ENCODE measurements at places on chromosomes 5 and 9. TPM values are rescaled to one million over a fixed set of nuclear protein-coding genes. Genes with fewer than 3 reads are reported as not detected.

GRCh38 chr5:56279291-56279690, 46.2 kb upstream of the ANKRD55 start:
- H3K4me1 ChIP-seq = no peaks in the 10 kb centered on the region
- no peak for DNase-seq
- H3K27ac ChIP-seq = no peak overlapping the region
- no peak overlapping the region for H3K4me3 ChIP-seq

- DNase-seq = peak; percentile 17
- no peaks in the 10 kb centered on the region for H3K27me3 ChIP-seq
- H3K4me3 ChIP-seq = no peak overlapping the region
- H3K4me1 ChIP-seq = no peaks in the 10 kb centered on the region
Measured at GRCh38 chr5:74240783-74241750, 399.5 kb downstream of the ENC1 start.

Gene SMU1
- 6.9 TPM for polyA plus RNA-seq

DNA sequence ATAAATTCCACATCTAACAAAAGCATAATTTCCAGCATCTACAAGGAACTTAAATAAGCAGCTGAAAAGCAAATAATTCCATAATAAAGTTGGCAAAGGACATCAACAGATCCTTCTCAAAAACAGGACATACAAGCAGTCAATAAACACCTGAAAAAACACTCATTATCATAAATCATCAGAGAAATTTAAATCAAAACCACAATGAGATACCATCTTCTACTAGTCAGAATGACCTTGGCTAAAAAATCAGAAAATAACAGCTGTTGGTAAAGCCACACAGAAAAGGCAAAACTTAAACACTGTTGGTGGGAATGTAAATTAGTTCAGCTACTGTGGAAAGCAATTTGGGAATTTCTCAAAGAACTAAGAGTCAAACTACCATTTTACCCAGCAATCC, 1371.1 kb upstream of the ACO1 start:
- H3K27me3 ChIP-seq = no peaks in the 10 kb centered on the region
- H3K4me3 ChIP-seq = no peak overlapping the region
- no peak overlapping the region for H3K27ac ChIP-seq
- no peaks in the 10 kb centered on the region for H3K36me3 ChIP-seq

DNA sequence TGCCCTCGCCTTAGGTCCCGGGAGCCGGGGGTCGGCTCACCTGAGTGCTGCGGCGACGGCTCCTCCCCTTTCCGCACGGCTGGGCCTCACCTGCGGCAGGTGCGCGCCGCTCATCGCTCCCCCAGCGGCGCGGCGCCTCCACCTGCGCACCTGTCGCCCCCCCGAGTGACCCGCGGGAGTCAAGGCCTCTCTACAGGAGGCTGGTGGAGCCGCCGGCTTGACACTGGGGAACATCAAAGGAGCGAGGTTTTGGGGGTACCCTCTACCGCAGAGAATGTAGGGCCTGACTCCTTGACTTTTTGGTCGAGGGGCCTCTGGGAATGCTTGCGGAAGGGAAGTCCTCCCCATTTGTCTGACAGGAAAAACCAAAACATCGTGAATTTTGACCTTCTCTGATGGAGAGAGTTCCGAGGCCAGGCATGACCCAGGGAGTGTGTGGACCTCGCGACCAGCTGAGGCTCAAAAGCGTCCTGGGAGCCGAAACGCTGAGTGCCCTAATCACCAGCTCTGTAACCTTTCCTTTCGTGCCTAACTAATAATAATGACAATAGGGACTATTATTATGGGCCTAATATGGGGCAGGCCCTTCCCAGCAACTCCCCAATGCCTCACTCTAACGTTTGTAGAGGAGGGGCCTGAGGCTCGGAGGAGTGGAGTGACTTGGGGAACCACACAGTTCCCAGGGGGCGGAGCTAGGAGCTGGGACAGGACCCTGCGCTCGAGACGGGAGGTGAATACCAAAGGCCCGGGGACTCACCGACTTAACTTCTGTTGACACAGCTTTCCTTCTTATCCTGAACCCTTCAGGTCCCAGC, 714 bp upstream of the IER5L start:
- H3K4me1 ChIP-seq = peaks cover 27% of the 10 kb centered on the region
- no peak overlapping the region for H3K4me3 ChIP-seq
- no peaks in the 10 kb centered on the region for H3K27me3 ChIP-seq
- no peak for DNase-seq
- H3K27ac ChIP-seq = no peak overlapping the region

Gene ZNF879
- polyA plus RNA-seq = 2.8 TPM

Gene NR4A3
- 10.0 TPM for polyA plus RNA-seq

DNA sequence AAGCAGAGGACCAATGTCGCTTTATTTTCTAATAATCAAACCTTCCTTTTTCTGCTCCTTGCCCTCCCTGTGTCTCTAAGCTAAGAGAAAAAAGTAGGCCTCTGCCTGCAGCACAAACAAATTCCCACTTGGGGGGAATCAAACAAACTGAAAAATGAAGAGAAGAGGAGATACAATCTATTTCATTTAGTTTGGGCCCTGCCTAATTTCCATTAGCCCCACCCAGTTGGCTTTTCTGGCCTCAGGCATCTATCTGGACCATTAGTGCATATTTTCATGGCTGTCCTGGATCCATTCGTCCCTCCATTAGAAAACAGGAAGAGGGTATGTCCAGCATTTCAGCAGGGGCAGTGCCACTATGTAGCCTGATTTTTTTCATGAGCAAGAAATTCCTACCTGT, 72.9 kb downstream of the EBF1 start:
- DNase-seq = no peak
- H3K4me1 ChIP-seq = peaks cover 1% of the 10 kb centered on the region
- H3K27ac ChIP-seq = no peak overlapping the region
- no peaks in the 10 kb centered on the region for H3K36me3 ChIP-seq
- H3K4me3 ChIP-seq = no peak overlapping the region

Gene TSSK1B
- polyA plus RNA-seq = not detected

Gene LEAP2
- 3.1 TPM for polyA plus RNA-seq

Gene HOMER1
- 0.48 TPM for polyA plus RNA-seq

GRCh38 chr9:86458191-86458855, 104.1 kb upstream of the TUT7 start:
- no peaks in the 10 kb centered on the region for H3K27me3 ChIP-seq
- no peaks in the 10 kb centered on the region for H3K36me3 ChIP-seq
- no peak overlapping the region for H3K4me3 ChIP-seq
- no peak for DNase-seq

DNA sequence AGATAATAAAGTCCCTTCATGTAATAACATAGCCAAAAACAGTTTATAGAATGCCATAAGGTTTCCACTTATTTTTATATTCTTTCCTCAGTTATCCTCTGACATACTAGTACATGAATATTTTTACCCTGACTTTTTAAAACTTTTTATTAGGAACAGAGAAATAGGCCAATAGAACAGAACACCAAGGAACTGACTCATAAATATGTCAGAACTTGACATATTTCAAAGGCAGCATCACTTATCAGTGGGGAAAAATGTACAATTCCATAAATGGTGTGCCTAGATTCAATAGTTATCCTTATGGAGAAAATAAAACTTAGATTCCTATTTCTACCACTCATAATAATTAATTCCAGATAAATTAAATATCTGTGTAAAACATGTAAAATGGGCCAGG, 9.4 kb downstream of the STARD4 start:
- no peaks in the 10 kb centered on the region for H3K27me3 ChIP-seq
- no peaks in the 10 kb centered on the region for H3K36me3 ChIP-seq
- H3K27ac ChIP-seq = no peak overlapping the region
- H3K4me1 ChIP-seq = no peaks in the 10 kb centered on the region
- no peak for DNase-seq
- H3K4me3 ChIP-seq = no peak overlapping the region

Gene DNAH5
- 0.17 TPM for polyA plus RNA-seq

DNA sequence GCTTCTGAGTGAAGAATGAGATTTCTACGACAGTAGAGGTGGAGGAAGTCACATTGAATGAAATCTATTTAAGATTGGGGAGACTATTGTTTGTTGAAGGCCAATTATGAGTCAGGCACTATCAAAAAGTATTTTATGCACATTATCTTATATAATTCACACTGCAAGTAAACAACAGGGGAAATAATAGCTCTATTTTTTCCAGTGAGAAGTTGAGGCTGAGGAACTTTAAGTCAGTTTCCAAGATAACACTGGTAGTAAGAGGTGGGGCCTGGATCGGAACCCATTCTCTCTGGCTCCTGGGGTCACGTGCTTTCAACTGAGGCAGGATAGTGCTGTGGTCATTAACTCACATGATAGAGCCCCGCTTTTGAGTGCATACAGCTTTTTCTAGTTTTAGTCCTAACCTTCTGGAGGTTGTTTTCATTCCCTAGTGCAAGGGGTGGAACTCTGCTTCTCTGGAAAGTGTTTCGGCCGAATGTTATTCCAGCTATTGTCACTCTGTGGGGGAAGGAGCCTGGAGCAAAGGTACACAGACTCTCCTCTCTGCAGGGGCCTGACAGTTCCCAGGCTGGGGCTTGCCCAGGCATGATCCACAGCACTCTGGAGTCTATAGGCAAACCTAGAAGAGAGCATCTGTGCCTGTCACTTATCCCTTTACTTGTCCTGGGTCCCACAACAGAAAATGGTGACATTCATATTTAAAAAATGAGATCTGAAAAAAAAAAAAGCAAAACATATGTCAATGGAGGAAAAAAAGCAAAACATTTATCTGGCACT, 352.4 kb upstream of the ACTBL2 start:
- H3K27ac ChIP-seq = no peak overlapping the region
- no peaks in the 10 kb centered on the region for H3K36me3 ChIP-seq
- H3K4me3 ChIP-seq = no peak overlapping the region
- no peaks in the 10 kb centered on the region for H3K27me3 ChIP-seq
- no peak for DNase-seq

Gene KLF4
- polyA plus RNA-seq = 8.7 TPM

DNA sequence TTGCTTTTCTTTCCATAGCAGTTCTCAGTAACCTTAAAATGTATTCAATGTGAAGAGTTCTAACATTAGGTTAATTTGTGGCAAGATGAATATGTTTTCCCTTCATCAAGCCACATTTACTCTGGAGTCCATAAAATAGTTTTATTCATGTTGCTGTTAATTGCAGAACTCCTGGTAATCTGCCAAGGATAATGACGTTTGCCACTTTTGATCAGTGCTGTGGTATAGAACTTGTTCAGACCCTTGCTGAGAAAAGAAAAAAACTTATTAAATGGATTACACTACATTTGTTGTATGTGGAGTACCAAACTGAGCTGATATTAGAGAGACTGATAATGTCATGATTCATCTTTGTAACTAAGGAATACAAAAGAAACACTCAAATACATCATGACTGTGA, 212.4 kb upstream of the DMAC1 start:
- no peak overlapping the region for H3K4me3 ChIP-seq
- H3K4me1 ChIP-seq = no peaks in the 10 kb centered on the region
- DNase-seq = no peak
- H3K27me3 ChIP-seq = no peaks in the 10 kb centered on the region

DNA sequence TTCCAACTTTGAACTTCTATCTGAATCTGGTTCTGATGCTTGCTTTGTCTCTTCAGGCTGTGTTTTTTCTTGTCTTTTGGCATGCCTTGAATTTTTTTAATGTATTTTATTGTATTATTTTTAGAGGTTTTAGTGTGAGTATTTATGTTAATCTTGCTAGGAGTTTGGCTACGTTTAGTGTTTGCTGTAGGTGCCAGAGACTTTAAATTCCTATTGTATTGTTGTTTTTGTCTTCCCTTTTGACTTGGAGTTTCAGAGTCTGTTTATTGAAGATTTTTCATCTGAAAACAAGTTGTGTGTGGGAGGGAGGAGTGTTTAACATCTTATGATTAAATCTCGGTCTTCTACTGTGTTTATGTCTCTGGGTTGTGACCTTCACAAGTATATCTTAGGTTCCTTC, 956.8 kb downstream of the TLE1 start:
- H3K27ac ChIP-seq = no peak overlapping the region
- H3K27me3 ChIP-seq = no peaks in the 10 kb centered on the region
- H3K4me3 ChIP-seq = no peak overlapping the region
- no peaks in the 10 kb centered on the region for H3K36me3 ChIP-seq
- no peak for DNase-seq
- no peaks in the 10 kb centered on the region for H3K4me1 ChIP-seq

DNA sequence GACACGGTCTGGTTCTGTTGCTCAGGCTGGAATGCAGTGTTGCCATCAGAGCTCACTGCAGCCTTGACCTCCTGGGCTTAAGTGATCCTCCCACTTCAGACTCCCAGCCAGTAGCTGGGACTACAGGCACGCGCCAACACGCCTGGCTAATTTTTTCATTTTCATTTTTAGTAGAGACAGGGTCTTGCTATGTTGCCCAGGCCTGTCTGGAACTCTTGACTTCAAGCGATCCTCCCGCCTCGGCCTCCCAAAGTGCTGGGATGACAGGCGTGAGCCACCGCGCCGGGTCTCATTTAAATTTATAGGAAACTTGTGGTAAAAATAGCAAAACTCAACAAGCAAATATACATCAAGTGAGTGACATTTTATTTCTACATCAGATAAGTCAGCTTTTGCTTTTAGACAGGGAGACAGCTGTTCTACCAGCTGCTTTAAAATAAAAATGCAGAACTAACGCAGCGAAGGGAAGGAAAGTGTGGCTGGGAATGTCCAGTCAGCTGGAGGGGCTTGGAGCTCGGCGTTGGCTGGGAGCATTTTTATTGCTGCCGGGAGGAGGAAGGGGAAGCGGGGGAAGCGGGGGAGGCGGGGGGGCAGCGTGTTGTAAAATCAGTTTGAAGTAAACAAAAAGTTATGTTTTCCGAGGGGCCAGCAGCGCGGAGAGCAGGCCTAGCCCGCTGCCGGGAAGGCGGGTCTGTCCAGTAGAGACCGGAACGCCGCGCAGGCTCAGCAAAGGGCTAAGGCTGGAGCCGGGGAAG, 707 bp upstream of the ZFYVE16 start:
- peaks cover 10% of the 10 kb centered on the region for H3K4me1 ChIP-seq
- H3K4me3 ChIP-seq = peak overlapping the region; percentile 60
- H3K27ac ChIP-seq = peak overlapping the region; percentile 94
- peak; percentile 83 for DNase-seq

Gene PCDHGB5
- polyA plus RNA-seq = 4.5 TPM

DNA sequence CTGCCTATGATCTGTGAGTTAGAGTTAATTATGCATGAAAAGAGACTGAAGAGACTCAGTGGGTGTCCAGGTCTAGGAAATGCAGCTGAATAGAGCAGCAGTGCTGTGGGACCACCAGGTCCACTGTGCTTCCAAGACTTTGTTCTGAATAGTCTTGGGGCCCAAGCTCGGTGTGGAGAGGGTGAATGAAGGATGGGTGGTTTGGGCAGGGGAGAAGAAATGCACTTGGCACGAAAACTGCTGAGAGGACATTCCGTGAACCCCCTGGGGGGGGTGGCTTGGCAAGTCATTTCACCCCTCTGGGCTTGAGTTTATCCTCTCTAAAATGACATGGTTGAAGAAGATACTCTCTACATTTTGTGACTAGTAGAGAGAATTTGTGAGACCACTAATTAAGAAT, 36.0 kb upstream of the GOLPH3 start:
- H3K27me3 ChIP-seq = no peaks in the 10 kb centered on the region
- H3K4me1 ChIP-seq = no peaks in the 10 kb centered on the region
- no peak overlapping the region for H3K27ac ChIP-seq
- H3K4me3 ChIP-seq = no peak overlapping the region
- no peaks in the 10 kb centered on the region for H3K36me3 ChIP-seq
- DNase-seq = no peak

- H3K36me3 ChIP-seq = no peaks in the 10 kb centered on the region
- H3K27me3 ChIP-seq = no peaks in the 10 kb centered on the region
- H3K4me3 ChIP-seq = no peak overlapping the region
- DNase-seq = peak; percentile 79
- peaks cover 15% of the 10 kb centered on the region for H3K4me1 ChIP-seq
- H3K27ac ChIP-seq = peak overlapping the region; percentile 69
Measured at GRCh38 chr5:173878224-173878967, 9.8 kb upstream of the CPEB4 start.

- peak overlapping the region; percentile 90 for H3K27ac ChIP-seq
- peaks cover 36% of the 10 kb centered on the region for H3K4me1 ChIP-seq
- H3K27me3 ChIP-seq = no peaks in the 10 kb centered on the region
- peak overlapping the region; percentile 83 for H3K4me3 ChIP-seq
- peak; percentile 58 for DNase-seq
Measured at GRCh38 chr5:150000990-150001659, 586 bp downstream of the HMGXB3 start.
